ENCODE measurements at places on chromosomes 7 and 10. TPM values are rescaled to one million over a fixed set of nuclear protein-coding genes. Genes with fewer than 3 reads are reported as not detected.

Gene TRAPPC14
- total RNA-seq = 32.8 TPM

GRCh38 chr10:124672181-124672638 lies 72.0 kb downstream of the FAM53B start:
- no peak for DNase-seq

- DNase-seq = no peak
Observed at GRCh38 chr7:17326378-17326777, 27.9 kb downstream of the AHR start.

DNA sequence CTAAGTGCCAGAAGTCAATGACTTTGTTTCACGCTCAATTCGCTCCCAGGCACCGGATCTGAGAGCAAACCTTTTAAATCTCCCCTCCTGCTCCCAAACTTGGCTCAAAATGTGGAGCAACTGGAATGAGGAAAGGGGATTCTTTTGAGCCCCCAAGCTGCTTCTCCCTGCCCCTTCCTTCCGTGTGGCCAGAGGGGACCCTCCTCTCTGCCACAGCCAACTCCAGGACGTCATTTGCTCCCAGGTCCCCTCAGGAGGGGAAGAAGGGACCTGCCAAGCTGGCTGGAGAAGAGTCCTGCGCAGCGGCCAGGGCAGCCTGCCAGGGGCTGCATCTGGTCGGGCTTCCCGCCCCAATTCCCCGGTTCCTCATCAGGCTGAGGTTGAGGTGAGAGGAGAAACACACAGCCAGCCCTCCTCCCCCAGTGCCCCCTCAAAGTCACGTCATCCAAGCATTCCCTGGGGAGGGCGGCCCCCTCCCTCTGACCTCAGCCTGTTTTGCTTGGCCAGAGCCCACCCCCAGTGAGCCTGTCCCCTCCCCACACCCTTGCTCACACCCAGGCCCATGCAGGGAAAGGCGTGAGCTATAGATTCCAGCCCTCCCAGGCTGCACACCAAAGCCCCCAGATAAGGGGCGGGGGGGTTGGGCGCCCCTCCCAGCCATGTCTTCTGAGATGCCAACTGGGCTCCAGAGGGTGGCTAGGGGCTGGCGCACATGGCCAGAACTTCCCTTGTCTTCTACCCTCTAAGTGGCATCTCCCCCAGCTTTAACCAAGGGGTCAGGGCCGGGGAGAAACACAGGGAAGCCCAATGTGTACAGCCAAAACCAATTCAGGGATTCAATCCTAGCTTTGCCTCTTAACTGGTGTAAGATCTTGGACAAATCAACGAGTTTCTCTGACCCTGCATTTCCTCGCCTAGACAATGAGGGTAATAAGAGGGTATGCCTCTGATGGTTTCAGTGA lies 35.0 kb downstream of the SH3PXD2A start:
- no peak for DNase-seq

DNA sequence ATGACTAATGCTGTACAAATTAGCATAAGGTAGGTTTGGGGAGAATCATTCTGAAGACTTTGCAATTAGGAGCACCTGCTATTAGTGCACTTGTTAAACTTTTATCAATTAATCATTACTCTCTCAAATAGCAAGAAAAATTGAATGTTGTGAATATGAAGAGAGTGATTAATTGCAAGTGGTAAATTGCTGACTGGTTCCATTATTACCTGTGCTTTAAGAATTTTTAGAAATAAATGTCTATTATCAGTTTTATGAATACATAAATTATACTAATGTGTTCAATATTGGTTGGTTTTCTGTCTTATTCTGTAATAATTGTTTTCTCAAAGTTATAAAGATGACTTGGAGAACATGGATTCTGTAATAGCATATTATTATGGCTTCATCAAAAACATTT lies 47.3 kb upstream of the TMEM26 start:
- DNase-seq = no peak

DNA sequence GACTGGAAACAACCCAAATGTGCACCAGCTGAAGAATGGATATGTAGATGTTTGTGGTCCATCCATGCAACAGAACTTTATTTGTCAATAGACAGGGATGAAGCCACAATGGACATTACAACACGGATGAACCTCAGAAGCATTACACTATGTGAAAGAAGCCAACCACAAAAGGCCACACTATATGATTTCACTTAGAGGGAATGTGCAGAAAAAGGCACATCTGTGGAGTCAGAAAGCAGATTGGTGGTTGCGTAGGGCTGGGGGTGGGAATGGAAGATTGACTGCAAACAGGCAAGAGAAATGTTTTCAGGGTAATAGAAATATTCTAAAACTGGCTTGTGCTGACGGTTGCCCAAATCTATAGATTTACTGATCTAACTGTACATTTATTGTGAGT lies 34.3 kb upstream of the WASHC2A start:
- DNase-seq = no peak

GRCh38 chr7:2638224-2638991 lies 6.6 kb downstream of the TTYH3 start:
- no peak for DNase-seq

DNA sequence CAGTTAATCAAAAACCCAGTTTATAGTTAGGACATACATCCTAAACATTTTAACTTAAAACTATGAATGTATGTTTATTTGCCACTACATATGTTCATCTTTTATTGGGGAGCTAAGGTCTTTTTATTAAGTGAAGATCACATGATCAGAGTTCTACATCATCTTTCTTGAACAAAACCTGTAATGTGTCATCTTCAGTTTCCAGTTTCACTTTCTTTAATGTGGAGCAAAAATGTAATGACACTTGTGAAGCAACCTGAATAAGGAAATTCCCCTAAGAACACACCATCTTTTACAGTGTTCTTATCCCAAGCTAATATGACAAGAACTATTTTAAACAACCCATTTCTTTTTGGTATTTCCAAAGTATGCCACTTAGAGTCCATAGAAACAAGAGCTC lies 166.7 kb upstream of the BET1 start:
- DNase-seq = no peak

Gene PRR15
- 15.1 TPM for total RNA-seq

GRCh38 chr10:69723653-69724052 lies 78.1 kb upstream of the COL13A1 start:
- DNase-seq = no peak

DNA sequence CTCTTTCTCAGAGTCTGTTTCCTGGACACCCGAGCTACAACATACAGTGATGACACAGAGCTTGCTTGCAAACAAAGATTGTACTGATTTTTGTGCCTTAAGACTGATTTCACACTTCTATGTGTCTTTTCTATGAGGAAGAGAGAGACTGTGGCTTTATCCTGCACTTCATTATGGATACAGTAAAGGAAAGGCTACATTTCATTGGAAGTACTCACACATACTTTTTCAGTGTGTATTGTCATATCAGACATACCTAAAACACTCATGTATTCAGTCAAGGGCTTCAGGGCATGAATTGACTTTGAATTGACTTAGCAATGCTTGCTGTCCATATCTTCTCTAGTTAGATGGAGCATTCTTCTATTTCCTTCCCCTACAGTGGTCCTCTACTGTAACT lies 135.5 kb upstream of the IMMP2L start:
- DNase-seq = no peak

Gene OR2A12
- not detected for total RNA-seq

GRCh38 chr10:7345717-7346116 lies 65.1 kb downstream of the SFMBT2 start:
- DNase-seq = no peak

GRCh38 chr10:15202639-15203038 lies 34.1 kb upstream of the NMT2 start:
- DNase-seq = no peak

GRCh38 chr10:71431239-71432100 lies 34.8 kb downstream of the CDH23 start:
- DNase-seq = peak; percentile 55

Gene SRGN
- not detected for total RNA-seq

Gene IFIT1B
- not detected for total RNA-seq

GRCh38 chr7:127251465-127252376 lies 1.0 kb downstream of the GRM8 start:
- DNase-seq = peak; percentile 45

- DNase-seq = no peak
Observed at GRCh38 chr7:155003092-155003375, at the start of gene PAXIP1. TSS of gene PAXIP1 (minus strand) at chr7:155003124. CDS start at chr7:155002929, 195 bp downstream.

GRCh38 chr10:53487019-53487983 lies 714.7 kb upstream of the MBL2 start:
- no peak for DNase-seq

Gene PAPOLB
- total RNA-seq = 0.13 TPM

DNA sequence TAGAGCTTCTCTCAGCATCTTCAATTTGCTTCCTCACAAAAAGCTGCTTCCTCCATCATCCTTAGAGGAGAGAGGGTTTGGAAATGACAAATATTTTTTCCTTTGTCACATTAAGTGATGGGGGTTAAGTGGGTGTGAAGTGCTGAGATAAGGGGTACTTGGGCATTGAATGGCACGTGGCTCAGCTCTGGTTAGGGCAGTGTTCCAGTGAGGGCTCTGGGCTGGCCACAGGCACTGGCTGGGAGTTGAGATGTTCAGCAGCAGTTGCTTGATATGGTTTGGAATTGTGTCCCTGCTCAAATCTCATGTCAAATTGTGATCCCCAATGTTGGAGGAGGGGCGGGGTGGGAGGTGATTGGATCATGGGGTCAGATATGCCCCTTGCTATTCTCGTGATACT lies 33.7 kb upstream of the CHCHD3 start:
- no peak for DNase-seq

GRCh38 chr10:11026773-11027172 lies 9.1 kb downstream of the CELF2 start:
- no peak for DNase-seq

Gene OR2A7
- total RNA-seq = 2.5 TPM

Gene IQUB
- total RNA-seq = 0.39 TPM

DNA sequence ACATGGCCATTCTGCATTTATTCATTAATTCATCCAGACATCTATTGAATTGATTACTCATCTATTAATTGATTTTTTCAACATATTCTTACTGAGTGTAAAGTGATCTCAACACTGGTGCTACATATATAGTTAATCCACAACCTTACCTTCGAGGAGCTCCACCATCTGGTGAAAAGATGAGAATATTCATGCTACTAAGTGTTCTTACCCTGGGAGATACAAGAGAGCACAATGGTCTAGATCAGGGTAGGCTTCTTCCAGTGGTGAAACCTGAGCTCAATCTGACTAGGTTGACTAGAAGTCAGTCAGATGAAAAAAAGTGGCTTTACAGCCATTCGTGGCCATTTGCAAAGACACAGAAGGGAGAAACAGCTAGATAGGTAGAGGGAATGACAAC lies 507.4 kb downstream of the ANKRD7 start:
- no peak for DNase-seq

DNA sequence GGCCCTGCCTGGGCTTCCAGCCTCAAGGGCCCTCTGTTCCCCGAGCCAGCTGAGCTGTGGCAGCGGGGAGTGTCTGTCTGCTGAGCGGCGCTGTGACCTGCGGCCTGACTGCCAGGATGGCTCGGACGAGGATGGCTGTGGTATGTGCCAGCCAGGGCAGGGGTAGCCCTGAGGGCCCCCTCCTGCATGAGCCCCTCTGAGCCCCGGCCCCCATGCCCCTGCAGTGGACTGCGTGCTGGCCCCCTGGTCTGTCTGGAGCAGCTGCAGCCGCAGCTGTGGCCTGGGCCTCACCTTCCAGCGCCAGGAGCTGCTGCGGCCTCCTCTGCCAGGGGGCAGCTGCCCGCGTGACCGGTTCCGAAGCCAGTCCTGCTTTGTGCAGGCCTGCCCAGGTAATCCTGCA lies 28.4 kb upstream of the ZNF467 start:
- no peak for DNase-seq

- no peak for DNase-seq
Observed at GRCh38 chr10:80530251-80530650, 7.5 kb upstream of the SH2D4B start.

- peak; percentile 47 for DNase-seq
Observed at GRCh38 chr10:2296179-2296891, 559.0 kb upstream of the ADARB2 start.

GRCh38 chr7:86904949-86905834 lies 154.3 kb downstream of the ELAPOR2 start:
- DNase-seq = no peak

GRCh38 chr10:102776779-102777456 lies 33.2 kb downstream of the WBP1L start:
- peak; percentile 83 for DNase-seq

GRCh38 chr10:69908124-69908523 lies 106.4 kb downstream of the COL13A1 start:
- no peak for DNase-seq

GRCh38 chr10:6083523-6084475 lies 5.0 kb upstream of the RBM17 start:
- DNase-seq = no peak

- DNase-seq = no peak
Observed at GRCh38 chr7:17118412-17118811, 180.0 kb upstream of the AHR start.

Gene COL28A1
- 0.92 TPM for total RNA-seq

GRCh38 chr10:17781856-17782255 lies 27.3 kb upstream of the MRC1 start:
- DNase-seq = peak; percentile 46

DNA sequence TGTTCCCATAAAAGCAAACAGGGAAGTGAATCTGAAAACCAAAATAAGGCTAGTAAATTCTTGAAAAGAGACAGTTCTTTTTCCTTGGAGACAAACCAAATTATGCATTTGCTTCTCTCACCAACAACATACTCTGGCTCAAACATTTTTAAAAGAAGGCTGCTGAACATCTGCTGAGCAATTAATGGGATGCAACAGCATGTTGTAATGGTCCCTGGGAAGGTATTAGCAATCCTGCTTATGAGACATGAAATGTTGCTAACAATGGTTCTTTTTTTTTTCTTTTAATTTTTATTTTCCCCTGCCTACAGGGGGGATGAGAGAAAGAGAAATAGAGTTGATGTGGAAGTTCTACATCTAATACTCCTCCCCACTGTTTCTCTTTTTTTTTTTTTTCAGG lies 572.1 kb downstream of the SORCS1 start:
- DNase-seq = no peak

GRCh38 chr7:74051629-74052410 lies 23.8 kb downstream of the ELN start:
- DNase-seq = peak; percentile 82

DNA sequence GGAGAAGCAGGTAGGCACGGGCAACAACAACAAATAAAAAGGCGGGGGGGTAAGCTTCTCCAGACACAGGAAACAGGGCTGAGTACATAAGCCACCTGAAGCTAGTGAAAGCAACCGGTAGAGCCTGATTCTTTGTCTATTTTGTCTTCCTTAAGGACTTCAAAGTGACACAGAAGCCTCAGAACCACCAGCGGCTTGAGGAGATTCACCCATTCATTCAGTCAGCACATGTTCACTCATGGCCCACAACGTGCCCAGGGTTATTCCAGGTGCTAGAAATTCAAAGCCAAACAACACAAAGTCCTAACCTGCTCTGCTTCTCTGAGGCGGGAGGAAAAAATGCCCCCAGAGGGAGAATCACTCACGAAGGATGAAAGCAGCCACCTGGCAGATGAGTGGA lies 69.3 kb upstream of the C7orf33 start:
- no peak for DNase-seq
